Muscle of back (tissue), 13 donors: ENCODE measurements at places on chromosomes 7 and 10. TPM values are rescaled to one million over a fixed set of nuclear protein-coding genes. Genes with fewer than 3 reads are reported as not detected.

TMEM176B gene
- polyA plus RNA-seq = 14.2 TPM

LRIT1 gene
- polyA plus RNA-seq = not detected

ZP3 gene
- 0.52 TPM for polyA plus RNA-seq

CRYGN gene
- 0.30 TPM for polyA plus RNA-seq

ZFAND4 gene
- 7.7 TPM for polyA plus RNA-seq
